Suprapubic skin (tissue), 4 donors: ENCODE measurements at places on chromosomes 6 and 20.

- H3K4me3 ChIP-seq, result no peak overlapping the region
- H3K27me3 ChIP-seq, result no peaks in the 10 kb centered on the region
- peaks cover 20% of the 10 kb centered on the region for H3K4me1 ChIP-seq
- no peak for DNase-seq
Measured at GRCh38 chr6:104603108-104603745, 256.5 kb downstream of the HACE1 start.

- no peaks in the 10 kb centered on the region for H3K4me1 ChIP-seq
- no peak for DNase-seq
- H3K4me3 ChIP-seq, result no peak overlapping the region
- no peaks in the 10 kb centered on the region for H3K27me3 ChIP-seq
- H3K36me3 ChIP-seq, result no peaks in the 10 kb centered on the region
- H3K27ac ChIP-seq, result no peak overlapping the region
Measured at GRCh38 chr6:62323818-62324431, 37.9 kb upstream of the KHDRBS2 start.

DNA sequence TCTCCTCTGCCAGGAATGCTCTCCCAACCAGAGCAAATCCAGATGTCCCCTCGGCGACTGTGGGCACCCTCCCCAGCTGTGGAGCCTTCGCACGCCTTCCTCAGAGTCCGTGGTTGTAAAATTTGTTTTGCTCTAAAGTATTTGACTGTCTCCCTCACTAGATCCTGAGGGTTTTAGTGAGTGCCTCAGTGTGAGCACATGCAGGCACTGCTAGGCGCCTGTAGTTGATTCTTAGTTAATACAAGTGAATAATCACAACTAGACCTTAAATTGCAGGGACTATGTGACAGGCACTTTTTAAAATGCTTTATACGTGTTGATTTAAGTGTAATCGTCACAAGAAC, 680 bp upstream of the MTCH1 start:
- H3K27me3 ChIP-seq, result no peaks in the 10 kb centered on the region
- no peak for DNase-seq
- no peaks in the 10 kb centered on the region for H3K36me3 ChIP-seq

GRCh38 chr6:36056178-36056577, 28.6 kb downstream of the MAPK14 start:
- H3K27ac ChIP-seq, result no peak overlapping the region
- no peak for DNase-seq

DNA sequence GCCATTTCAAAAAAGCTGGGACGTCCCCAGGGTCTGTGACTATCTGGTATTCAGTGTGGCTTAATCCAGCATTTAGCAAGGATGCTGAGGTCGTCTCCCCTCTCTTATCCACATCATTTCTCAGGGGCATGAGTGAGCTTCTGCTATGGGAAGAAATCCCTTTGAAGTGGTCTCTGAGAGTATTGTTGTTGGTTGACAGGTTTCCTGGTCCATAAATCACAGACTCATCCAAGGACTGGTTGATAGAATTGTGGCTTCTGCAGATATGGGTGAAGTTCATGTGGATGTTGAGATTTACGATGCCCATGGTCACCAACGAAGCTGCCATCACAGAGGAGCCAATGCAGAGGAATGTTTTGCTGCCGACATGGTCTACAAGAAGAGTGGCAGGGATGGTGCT, 24.0 kb downstream of the SLC2A12 start:
- peaks cover 3% of the 10 kb centered on the region for H3K36me3 ChIP-seq
- no peak overlapping the region for H3K4me3 ChIP-seq
- H3K27me3 ChIP-seq, result no peaks in the 10 kb centered on the region
- H3K27ac ChIP-seq, result no peak overlapping the region

DNA sequence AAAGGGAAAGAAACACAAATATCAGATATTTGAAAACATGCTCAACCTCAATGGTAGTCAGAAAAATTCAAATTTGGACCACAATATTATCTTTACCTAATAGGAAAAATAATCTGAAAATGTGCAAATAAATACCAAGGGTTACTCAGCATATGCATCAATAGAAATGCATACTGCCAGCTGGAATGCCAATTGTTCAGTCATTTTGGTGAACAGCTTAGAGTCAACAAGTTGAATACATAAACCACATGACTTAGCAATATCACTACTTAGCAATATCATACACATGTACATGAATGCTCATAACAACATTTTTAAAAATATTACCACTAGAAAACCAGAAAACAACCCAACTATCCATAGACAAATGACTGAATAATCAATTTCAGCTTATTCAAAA, 212.7 kb downstream of the PTPRK start:
- H3K27me3 ChIP-seq, result no peaks in the 10 kb centered on the region
- no peak for DNase-seq
- H3K4me3 ChIP-seq, result no peak overlapping the region
- no peaks in the 10 kb centered on the region for H3K4me1 ChIP-seq
- no peak overlapping the region for H3K27ac ChIP-seq
- H3K36me3 ChIP-seq, result no peaks in the 10 kb centered on the region

GRCh38 chr6:90107771-90108282, 188.8 kb downstream of the BACH2 start:
- no peaks in the 10 kb centered on the region for H3K4me1 ChIP-seq
- H3K27me3 ChIP-seq, result no peaks in the 10 kb centered on the region
- no peaks in the 10 kb centered on the region for H3K36me3 ChIP-seq
- DNase-seq, result no peak
- H3K27ac ChIP-seq, result no peak overlapping the region

GRCh38 chr6:120876424-120876823, 457.9 kb downstream of the TBC1D32 start:
- no peaks in the 10 kb centered on the region for H3K36me3 ChIP-seq
- no peaks in the 10 kb centered on the region for H3K27me3 ChIP-seq
- no peak overlapping the region for H3K4me3 ChIP-seq
- no peak for DNase-seq

DNA sequence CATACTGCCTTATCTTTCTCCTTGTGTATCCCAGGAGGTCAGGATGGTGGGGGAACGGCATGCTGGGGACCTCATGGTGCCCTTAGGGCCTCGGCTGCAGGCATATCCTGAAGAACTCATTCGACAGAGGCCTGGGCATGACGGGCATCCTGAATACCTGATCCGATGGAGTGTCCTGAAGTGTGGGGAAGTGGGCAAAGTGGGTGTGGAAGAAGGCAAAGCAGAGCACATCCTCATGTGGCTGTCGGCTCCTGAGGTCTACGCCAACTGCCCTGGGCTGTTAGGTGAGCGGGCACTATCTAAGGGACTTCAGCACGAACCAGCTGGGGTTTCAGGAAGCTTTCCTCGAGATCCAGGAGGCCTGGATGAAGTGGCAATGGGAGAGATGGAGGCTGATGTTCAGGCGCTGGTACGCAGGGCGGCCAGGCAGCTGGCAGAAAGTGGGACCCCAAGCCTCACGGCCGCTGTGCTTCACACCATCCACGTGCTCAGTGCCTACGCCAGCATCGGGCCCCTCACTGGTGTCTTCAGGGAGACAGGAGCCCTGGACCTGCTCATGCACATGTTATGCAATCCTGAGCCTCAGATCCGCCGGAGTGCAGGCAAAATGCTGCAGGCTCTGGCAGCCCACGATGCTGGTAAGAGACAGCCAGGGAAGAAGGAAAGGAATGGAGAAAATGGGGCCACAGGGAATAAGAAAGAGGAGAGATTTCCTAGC, 2.4 kb downstream of the CUL9 start:
- no peaks in the 10 kb centered on the region for H3K27me3 ChIP-seq
- peaks cover 47% of the 10 kb centered on the region for H3K36me3 ChIP-seq
- no peak overlapping the region for H3K4me3 ChIP-seq
- no peak for DNase-seq
- H3K4me1 ChIP-seq, result peaks cover 67% of the 10 kb centered on the region

DNA sequence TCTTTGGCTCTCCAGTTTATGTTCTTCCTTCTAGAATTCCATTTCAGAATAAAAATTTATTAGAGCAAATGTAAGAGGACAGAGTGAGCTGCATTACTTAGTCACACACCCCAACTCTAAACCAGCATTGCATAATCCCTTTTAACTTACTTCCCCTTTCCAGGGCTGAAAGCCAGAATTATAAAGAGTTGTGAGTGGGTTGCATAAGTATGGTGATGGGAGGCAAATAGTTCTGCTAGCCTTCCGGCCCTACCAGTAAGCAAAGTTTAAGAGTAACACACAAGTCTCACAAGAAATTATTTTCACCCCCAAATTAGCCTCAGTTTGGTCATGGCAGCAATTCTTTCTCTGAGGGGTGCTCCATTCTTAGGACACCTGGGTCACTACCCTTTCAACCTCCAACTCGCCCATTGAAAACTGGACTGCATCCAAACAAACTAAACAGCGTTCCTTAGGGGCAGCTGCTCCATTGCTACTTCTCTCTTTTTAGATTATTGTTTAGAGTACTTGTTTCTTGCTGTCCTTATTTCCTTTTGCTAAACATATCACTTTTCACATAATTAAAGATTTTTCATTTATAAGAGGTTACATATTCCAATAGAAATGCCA, 1.6 kb downstream of the KIAA0408 start:
- peaks cover 29% of the 10 kb centered on the region for H3K4me1 ChIP-seq
- DNase-seq, result no peak
- no peaks in the 10 kb centered on the region for H3K27me3 ChIP-seq
- peak overlapping the region; percentile 26 for H3K4me3 ChIP-seq
- no peaks in the 10 kb centered on the region for H3K36me3 ChIP-seq

DNA sequence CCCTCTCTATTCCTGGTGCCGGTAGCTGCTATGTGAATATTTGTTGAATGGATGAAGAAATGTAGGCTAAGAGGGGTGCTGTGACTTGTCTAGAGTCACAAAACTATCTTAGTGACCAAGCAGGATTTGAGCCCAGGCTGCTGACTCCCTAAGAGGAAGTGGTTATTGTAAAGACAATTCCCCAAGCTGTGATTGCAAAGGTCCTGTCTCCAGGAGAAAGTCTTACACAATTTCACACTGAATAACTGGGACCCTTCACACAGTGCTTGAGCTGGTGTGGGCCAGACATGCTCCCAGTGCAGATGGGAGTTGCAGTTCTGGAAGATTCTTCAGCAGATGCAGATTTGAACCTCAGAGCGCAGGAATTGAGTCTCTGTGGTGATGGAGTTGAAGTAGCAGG, 38.1 kb downstream of the IYD start:
- H3K4me1 ChIP-seq, result peaks cover 31% of the 10 kb centered on the region
- no peak overlapping the region for H3K27ac ChIP-seq
- no peak overlapping the region for H3K4me3 ChIP-seq
- H3K36me3 ChIP-seq, result no peaks in the 10 kb centered on the region
- H3K27me3 ChIP-seq, result peaks cover 10% of the 10 kb centered on the region
- DNase-seq, result no peak

GRCh38 chr20:25000268-25000801, 7.8 kb upstream of the APMAP start:
- no peak overlapping the region for H3K4me3 ChIP-seq
- peaks cover 49% of the 10 kb centered on the region for H3K4me1 ChIP-seq
- peaks cover 4% of the 10 kb centered on the region for H3K36me3 ChIP-seq
- DNase-seq, result peak; percentile 82
- no peaks in the 10 kb centered on the region for H3K27me3 ChIP-seq
- H3K27ac ChIP-seq, result peak overlapping the region; percentile 75

- peaks cover under 1% of the 10 kb centered on the region for H3K36me3 ChIP-seq
- no peak overlapping the region for H3K27ac ChIP-seq
- H3K4me3 ChIP-seq, result no peak overlapping the region
- H3K4me1 ChIP-seq, result peaks cover 46% of the 10 kb centered on the region
- no peak for DNase-seq
Measured at GRCh38 chr6:30063315-30063714, 2.2 kb downstream of the POLR1H start.

DNA sequence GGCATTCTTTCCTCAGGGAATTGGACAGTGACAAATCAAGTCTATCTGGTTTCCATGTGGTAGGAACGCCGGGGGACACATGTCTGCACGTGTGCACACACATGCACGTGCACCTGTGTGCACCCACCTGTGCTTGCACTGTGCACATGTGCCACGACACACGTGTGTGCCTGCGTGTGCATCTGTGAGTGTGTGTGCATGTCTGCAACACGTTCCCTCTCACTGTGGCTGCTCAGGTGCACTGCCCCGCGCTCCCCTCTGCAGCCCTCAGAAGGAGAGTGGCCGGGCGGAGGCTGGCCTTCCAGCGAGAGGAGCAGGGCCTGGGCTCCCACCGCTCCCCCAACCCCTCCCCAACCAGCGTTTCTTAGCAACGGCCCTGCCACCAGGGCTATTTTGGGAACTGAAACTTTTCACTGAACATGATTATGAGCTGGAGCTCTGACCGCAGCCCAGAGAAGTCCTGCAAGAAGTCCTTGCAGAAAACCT, 147.8 kb downstream of the PHACTR3 start:
- H3K36me3 ChIP-seq, result no peaks in the 10 kb centered on the region
- no peak overlapping the region for H3K4me3 ChIP-seq
- H3K27ac ChIP-seq, result no peak overlapping the region
- peaks cover 71% of the 10 kb centered on the region for H3K27me3 ChIP-seq
- peaks cover 31% of the 10 kb centered on the region for H3K4me1 ChIP-seq

GRCh38 chr20:59221049-59221706, 57.6 kb downstream of the ZNF831 start:
- no peaks in the 10 kb centered on the region for H3K36me3 ChIP-seq
- H3K27me3 ChIP-seq, result peaks cover 21% of the 10 kb centered on the region
- peaks cover 25% of the 10 kb centered on the region for H3K4me1 ChIP-seq

DNA sequence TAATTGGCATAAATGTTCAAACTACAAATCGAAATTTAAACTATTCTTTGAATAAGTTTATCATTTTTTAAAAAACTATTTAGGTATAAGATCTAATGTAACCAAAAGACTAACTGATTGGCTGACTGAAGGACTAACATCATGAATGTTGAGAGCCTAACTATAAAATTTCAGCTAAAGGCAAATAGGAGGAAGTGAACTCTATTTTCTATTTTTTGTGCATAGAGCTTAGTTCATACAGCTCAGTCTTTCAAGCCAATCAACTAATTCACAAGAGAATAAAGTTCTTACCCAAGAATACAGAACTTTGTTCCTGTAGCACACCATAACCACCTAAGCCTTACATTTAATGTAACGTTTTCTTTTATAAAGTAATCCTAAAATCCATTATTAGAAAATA, 46.3 kb upstream of the STXBP5 start:
- no peaks in the 10 kb centered on the region for H3K4me1 ChIP-seq
- H3K4me3 ChIP-seq, result no peak overlapping the region
- DNase-seq, result no peak

DNA sequence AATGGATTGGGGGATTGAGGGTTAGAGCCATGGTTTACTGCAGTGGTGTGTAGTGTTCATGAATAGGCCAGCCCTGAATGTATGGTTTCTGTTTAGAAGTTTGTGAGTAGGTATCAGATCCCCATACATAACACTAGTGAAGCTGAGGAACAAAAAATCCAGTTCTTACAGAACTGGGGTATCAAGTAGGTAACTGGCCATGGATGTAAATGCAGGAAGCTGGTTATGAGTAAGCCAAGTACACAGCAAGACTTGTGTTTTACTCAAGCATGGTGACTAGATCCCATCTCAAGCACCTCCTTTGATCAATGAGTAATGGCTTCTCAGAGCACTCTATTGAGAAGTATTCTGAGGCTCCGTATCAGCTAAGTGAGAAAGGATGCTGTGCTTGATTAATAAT, 613.7 kb upstream of the FLRT3 start:
- H3K27me3 ChIP-seq, result no peaks in the 10 kb centered on the region
- no peaks in the 10 kb centered on the region for H3K4me1 ChIP-seq
- H3K27ac ChIP-seq, result no peak overlapping the region
- no peak overlapping the region for H3K4me3 ChIP-seq
- no peak for DNase-seq
